ENCODE measurements at places on chromosomes 1 and 21.
A peak's percentile ranks its signal among the peaks of the same experiment; 100 is the strongest.

DNA sequence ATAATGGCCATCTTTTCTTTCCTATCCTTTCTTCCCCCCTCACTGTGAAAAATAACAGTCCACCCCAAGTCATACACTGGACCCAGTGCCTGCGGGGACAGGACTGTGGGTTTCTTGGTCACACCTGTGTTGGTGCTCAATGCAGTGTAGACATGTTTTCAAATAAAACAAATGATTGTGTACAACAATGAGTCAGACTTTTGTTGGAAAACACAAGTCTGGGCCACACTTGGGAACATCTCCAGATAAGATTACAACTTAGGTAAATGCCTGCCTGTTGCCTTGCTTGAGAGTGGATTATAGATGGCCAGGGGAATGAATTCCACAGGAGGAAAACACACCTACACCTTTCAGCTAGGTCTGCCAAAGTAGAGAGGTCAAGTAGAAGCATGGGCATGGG, 34.1 kb downstream of the PDPN start:
- DNase-seq, result no peak

GRCh38 chr21:44090325-44090724, 16.9 kb upstream of the PWP2 start:
- DNase-seq, result no peak

GRCh38 chr1:231480008-231480407, 48.5 kb upstream of the TSNAX start:
- DNase-seq, result no peak

DNA sequence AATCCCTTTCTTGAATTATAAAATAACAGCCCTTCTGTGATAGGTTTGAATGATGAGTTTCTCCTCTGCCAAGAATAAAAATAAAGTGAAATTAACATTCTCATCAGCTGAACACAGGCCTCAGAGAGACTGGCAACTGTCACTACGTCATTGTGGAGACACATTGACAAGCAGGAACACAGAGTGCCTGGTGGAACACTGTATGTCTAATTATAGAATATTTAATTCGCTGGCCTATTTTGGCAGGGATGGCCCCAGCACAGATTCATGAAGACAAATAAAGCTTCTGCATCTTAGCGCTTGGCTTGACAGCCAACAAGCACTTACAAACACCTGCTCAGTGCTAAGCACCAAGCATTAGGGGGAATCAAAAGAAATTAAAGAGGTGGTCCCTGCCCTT, 52.0 kb upstream of the SMYD2 start:
- no peak for DNase-seq

GRCh38 chr1:209433649-209434031, 149.9 kb upstream of the CAMK1G start:
- DNase-seq, result no peak

DNA sequence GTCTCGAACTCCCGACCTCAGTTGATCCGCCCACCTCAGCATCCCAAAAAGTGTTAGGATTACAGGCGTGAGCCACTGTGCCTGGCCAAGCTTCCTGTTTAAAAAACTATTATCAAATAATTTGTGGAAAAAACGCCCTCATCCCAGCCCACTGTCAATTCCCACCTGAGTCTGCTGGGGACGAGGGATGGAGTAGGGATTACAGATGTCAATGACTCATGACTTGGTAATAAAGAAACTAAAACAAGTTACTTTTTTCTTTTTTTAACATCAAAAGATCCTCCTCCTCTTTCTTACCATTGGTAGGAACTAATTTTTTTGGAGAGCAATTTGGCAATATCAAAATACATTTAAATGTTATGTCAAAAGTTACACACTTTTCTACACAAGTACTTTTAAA, 9.7 kb downstream of the CNN3 start:
- DNase-seq, result no peak

DNA sequence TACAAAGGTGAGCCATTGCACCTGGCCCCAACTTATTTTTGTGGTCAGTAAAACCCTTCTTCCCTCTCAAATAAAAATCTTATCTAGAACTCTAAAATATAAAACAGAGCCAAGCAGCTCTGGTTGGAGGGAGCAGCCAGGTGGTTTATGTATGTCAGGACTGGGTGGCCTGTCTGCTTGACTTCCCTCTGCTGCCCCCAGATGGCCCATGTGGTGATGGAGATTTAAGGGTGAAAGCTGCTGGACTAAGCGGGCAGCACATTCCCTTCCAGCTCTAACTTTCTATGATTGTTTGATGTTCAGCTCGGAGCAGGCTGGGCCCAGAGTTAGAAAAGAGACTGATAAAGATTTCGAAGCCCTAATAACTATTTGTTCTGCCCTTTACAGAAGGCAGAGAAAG, 11.9 kb upstream of the PAQR6 start:
- no peak for DNase-seq

- DNase-seq, result no peak
These were observed 106.8 kb upstream of the DPT start for GRCh38 chr1:168835791-168836190.

DNA sequence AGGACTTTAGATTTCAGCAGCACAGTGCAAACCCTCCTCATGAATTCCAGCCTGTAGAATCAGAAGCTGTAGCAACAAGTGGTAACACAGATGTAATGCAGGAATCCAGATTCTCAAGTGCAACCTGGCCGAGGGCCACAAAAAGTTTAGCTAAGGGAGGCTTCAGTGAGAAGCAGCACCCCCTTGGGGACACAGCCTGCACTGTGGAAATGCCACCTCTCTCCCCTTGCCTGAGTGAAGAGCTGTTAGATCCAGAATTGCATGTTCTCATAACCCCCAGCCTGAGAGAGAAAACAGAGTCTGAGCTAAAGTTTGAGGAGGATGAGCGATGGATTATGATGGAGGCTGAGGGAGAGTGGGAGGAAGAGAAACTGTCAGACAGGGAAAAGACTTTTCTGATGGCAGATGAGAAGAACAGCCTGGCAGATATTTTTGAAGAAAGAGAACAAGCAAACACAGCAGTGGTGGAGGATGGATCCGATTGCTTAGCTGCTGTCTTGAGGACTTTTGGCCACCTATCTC, 80.5 kb upstream of the BMP8A start:
- peak; percentile 71 for DNase-seq

DNA sequence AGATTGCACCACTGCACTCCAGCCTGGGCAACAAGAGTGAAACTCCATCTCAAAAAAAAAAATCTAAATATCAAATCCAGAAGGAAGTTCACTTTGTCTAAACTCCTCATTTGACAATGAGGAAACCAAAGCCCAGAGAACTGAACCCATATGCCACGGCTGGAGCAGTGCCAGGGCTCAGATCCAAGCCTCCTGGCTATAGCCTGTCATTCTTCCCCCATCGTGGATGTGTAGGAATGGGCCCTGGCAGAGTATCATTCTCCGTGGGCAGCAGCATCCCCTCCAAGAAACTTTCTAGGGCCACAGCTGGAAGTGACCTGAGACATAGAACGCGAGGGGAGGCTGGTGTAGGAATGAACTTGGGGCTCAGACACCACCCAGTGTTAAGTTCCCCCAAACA, 47.2 kb downstream of the CAPN9 start:
- no peak for DNase-seq

GRCh38 chr1:18512883-18513282, 32.2 kb downstream of the KLHDC7A start:
- no peak for DNase-seq

DNA sequence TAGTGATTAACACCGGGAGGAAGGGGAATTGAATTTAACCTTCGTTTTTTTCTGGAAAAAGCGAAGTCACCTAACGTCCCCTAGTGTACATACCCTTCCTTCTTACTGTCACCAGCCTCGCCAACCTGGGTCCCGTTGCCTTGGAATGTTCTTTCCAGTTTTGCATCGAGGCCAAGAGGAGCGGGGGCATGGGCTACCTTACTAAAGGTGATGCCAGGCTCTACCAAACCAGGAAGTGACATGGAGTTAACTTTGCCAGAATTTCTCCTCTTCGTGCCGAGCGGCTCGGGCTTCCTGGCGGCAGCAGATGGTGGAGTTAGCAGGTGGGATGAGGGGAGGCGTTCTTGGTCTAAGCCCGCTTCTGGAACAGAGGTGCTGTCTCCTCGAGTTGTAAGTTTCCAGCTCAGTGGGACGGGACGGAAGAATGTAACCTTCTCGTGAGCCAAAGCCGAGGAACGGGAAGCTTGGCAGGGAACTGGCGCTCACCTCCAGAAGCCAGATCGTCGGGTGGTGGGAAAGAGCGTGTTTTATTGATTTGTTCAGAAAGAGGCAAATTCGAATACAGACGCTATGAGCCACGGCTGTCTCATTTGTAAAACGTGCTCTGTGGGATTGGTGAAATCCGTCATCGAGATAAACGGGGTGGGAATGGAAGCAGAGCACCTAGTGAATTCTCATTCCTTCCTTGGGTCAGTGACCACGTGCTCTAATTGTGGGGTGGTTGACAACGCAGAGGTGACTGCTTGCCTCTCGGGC, 486 bp downstream of the NIPAL3 start:
- no peak for DNase-seq

- no peak for DNase-seq
These were observed 150.9 kb downstream of the GRIK3 start for GRCh38 chr1:36883315-36883949.

Data from activated T-cell treated with anti-CD3 and anti-CD28 coated beads, Interleukin-2, amount 50 U/mL, for 1 hour (primary cell).